ENCODE measurements at places on chromosomes 2 and 18.

DNA sequence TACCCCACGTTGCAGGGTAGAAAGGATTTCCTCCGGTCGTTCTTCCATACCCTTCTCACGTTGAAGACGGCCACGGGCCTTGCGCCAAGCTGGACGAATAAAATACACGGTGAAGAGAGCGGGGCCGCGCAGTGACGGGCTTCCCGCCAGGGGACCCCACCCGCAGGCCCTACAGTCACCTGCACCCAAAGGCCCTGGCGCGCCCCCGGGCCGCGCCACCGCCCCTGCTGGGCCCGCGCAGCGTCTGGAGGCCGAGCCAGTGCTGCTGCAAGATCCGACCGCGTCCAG is 199 bp downstream of the FBXO15 start:
- no peak for DNase-seq

- DNase-seq: peak; percentile 60
Measured at GRCh38 chr18:47930199-47930930, at the start of gene SMAD2. TSS of gene SMAD2 (minus strand) at chr18:47930659. CDS start at chr18:47896756, 33,903 bp downstream.

DNA sequence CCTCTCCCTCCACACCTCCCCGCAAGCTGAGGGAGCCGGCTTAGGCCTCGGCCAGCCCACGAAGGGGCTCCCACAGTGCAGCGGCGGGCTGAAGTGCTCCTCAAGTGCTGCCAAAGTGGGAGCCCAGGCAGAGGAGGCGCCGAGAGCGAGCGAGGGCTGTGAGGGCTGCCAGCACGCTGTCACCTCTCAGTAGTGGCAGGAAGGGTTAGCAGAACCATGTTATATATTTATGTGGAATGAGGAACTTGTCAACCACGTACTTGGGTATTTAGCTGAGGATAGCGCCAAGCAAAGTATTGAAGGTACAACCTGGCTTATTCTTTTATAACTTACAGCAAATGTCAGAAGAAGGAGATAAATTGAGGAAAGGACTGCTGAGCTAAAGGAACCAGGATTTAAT is 144.1 kb upstream of the MGAT5 start:
- no peak for DNase-seq

DNA sequence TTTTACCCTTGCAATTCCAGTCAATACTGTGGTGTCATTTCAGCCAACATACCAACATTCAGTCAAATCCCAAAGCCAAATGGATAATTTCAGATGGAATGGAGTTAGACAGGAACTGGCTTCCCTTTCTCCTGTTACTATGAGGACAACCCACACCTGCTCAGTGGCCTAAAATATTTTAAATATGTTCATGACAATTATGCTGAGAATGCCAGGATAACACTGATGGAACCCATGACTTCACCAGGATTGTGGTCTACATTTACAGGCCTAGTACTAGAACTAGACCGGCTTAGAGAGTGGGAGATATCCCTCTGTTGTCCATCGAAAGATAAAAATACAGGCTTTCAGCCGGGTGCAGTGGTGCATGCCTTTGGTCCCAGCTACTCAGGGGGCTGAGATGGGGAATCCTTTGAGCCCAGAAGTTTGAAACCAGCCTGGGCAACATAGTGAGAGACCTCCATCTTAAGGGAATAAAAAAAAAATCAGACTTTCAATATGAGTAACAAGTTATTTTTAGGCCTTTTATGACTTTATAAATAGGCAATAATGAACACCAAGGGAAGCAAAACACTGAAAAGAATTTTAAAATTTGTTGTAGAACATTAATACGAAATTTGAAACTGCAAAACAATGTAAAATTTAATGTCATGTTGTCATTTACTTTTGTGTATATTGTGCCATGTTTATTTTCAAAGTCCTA is 14.2 kb downstream of the GPATCH11 start:
- DNase-seq: no peak

- DNase-seq: no peak
Measured at GRCh38 chr18:45412577-45412976, 202.7 kb upstream of the SLC14A2 start.

- DNase-seq: no peak
Measured at GRCh38 chr18:11523804-11524203, 85.6 kb upstream of the SLC35G4 start.

GRCh38 chr2:191927319-191927867 is 80.5 kb upstream of the CAVIN2 start:
- DNase-seq: no peak

DNA sequence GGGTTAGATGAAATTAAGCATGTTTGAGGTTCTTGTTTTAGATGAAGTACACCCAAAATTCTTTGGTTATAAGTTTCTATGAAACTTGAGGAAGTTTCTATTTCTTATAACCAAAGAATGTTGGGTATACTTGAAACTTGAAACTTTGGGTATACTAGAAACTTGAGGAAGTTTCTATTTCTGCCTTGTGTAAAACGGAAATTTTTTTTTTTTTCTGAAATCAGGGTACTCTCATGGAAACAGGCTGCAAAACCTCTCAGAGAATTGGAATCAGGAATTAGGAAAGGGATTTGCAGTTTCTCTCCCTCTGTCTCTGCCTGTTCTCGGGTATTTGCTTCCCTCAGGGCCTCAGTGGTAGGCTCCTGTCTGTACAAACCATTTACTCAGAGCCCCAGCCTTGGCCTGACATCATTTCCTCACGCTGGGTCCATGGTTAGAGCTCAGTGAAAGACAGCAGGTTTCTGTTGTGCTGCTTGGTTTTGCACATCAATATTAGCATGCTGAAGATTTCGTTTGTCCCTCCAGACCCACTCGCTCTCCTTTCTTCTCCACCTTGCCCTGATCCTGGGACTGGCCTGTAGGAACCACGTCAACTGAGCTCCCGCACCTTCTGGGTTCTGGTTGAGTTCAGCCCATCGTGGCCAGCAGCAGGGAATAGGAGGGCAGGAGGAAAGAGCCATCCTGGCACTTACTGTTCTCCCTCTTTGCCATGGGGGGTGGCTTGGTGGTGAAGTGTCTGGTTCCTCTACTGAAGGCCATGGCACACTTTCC is 106.4 kb downstream of the POLR1A start:
- peak; percentile 13 for DNase-seq

DNA sequence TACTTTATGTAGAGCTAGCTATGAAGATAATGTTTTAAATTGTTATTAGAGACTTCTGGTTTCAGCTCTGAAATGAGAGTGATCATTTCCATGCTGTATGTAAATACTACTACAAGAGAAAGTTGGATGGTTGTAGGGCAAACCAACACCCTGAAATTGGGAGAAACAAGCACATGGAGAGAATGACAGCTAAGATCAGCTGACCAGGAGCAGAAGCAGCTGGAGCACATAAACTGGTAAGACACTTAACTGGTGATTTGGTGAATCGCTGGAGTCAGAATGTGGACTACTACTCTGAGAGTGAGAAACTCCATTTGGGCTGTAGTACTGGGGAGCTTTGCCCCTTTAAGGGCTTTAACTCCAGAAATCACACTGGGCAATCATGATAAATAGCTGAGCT is 226.8 kb downstream of the RND3 start:
- DNase-seq: no peak

GRCh38 chr2:73324126-73324725 is 30.9 kb upstream of the EGR4 start:
- DNase-seq: no peak
